Small intestine (tissue), 16 donors: ENCODE measurements at places on chromosomes 3 and 15.
A peak's percentile ranks its signal among the peaks of the same experiment; 100 is the strongest.

- no peak for DNase-seq
These were observed 8.7 kb downstream of the SEMA3F start for GRCh38 chr3:50163572-50164455.

DNA sequence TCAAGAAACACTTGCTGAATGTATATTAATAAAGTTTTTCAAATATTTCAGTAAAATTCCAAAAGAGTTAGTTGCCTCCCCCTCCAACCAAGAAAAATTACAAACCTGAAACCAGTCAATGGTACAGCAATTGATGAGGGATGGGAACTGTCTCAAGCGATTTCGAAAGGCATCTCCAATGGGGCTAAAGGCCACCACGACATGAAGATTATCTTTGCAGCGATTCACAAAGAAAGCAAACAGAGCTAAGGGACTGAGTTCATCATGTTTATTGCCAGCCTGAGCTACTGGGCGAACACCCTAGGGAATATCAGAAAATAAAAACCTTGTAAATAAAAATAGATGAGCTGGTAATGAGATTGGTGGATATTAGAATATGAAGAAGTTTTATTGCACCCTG lies 99.3 kb upstream of the ASB14 start:
- DNase-seq, result no peak

GRCh38 chr15:66723826-66724731 lies 22.0 kb downstream of the SMAD6 start:
- DNase-seq, result no peak

DNA sequence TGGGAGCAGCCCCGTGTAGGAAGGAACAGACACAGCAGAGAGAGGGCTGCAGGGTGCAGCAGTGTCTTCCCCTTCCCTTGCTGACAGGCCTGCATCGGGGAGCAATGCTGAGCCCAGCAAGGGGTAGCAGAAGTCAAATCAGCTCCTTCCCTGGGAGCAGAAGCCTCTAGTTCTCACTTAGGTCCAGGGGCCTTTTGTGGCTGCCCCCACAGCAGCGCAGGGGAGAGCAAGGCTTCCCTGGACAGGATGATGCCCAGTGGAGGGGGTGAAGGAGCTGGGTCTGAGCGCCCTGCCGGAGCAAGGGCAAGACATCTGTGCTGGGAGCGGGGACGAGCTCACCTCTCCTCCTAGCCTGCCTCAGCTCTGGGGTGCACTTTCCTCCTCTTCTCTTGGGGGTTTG lies 827 bp downstream of the PLCB2 start:
- DNase-seq, result no peak

DNA sequence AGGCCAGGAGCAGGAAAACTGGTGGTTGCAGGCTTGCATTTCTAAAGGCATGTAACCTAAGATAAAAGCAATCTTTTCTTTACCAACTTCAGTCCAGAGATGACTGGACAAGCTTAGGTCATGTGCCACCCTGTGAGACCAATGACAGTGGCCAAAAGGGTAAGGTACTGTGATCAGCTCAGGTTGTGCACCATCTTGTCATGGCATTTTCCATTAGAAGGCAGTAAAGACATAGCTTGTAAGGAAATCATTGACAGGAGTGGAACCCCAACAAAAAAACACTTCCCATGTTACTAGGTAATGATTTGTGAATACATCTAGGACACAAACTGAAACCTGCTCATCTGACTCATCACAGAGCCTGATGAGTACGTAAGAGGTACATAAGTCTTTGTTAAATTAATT lies 35.2 kb downstream of the SSR3 start:
- no peak for DNase-seq

GRCh38 chr3:52353291-52353855 lies 37.3 kb downstream of the DNAH1 start:
- no peak for DNase-seq

GRCh38 chr15:41944313-41944940 lies 27.9 kb downstream of the EHD4 start:
- no peak for DNase-seq

DNA sequence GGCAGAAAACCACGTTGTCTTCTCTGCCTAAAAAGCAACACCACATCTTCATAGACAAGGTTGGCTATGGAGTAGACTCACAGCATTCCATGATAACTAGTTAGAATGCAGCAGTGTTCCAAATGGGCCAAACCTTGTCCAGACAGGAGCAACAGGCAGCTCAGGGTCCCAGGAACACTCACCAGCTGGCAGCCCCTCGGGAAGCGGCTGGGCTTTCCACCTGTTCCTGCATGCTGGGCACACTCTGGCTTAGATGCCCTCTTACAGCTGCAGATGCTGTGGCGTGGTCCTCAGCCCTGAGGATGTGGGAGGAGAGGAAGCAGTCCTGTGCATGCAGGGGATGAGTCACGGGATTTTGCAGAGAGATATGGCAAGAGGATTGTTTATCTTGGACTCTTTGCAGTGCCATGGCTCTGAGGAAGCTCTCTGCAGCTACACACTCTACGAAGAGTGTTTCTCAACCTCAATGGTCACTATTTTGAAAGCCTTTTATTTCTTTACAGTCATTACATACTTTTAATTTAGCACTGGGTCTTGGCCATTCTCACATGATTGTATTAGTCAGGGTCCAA lies 11.3 kb downstream of the NRROS start:
- DNase-seq, result no peak

- DNase-seq, result no peak
These were observed 477.8 kb downstream of the RBMS3 start for GRCh38 chr3:29758434-29759322.

GRCh38 chr3:36373084-36373483 lies 7.2 kb upstream of the STAC start:
- no peak for DNase-seq

GRCh38 chr3:184603151-184604030 lies 41.8 kb downstream of the EPHB3 start:
- no peak for DNase-seq

DNA sequence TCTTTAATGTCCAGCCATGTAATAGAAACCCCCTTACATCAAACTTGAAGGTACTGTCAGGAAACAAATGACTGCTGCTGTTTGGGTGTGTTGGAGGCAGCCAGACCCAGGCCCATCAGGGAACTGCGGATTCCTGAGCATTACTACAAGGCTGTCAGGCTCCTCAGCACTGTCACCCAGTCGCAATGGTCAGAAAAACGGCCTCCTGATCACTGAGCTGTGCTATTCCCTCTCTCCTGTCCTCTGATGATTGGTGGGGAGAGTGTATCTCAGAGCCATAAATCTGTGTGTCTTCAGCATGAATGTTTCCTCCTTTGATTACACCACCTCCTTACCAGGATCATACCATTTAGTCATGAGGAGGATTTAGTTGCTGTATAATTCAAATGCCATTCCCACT lies 135.2 kb upstream of the GADL1 start:
- no peak for DNase-seq

- peak; percentile 44 for DNase-seq
These were observed 76.1 kb upstream of the ATP11B start for GRCh38 chr3:182717216-182717615.
